ENCODE measurements at places on chromosomes 3 and 15.
A peak's percentile ranks its signal among the peaks of the same experiment; 100 is the strongest.

DNA sequence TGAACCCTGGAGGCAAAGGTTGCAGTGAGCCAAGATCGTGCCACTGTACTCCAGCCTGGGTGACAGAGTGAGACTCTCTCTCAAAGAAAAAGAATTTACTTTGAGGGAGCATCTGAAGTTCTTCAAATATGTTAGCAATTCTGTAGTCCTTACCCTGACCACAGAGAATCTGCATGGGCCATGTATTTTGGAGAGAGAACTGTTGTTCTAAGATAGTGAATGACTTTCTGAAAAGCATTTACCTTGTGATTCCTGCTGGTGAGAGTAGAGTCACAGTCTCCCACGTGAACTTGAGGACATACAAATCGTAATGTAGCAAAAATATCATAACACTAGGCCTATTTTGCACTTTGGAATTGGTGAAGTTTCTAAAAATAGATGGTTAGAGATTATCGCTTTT is 3.9 kb downstream of the BRK1 start:
- no peak for DNase-seq

GRCh38 chr3:45078910-45079522 is 52.9 kb downstream of the CLEC3B start:
- DNase-seq = no peak

- DNase-seq = no peak
These were observed 81.1 kb upstream of the ADPGK start for GRCh38 chr15:72864681-72865080.

DNA sequence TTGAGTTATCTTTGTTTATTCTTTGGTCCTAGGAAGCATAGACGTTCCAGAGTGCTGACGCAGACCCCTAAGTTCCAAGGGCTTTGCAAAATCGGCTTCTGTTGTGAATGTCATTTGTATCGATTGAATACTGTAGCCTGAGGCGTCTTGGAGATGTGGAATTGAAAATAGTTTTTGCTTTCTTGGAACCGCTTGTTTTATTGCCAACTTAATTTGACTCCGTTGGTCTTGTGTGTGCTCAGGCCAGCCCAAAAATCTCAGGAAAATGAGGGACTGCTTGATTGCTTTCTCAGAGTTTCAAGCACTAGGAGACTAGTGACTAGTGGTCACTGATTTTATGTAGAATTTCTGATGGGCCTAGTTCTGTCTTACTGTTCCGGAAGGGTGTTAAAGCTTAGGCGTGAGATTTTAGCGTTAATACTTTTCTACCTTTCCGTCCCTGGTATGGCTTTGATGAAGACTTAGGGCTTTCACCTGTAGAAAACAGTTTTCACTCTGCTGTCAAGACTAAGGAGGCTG is 263 bp upstream of the UTS2B start:
- peak; percentile 69 for DNase-seq

- DNase-seq = peak; percentile 66
These were observed 22.4 kb downstream of the B3GNT5 start for GRCh38 chr3:183275418-183275817.

GRCh38 chr15:101347454-101347853 is 52.4 kb upstream of the SNRPA1 start:
- DNase-seq = no peak

Data from fibroblast of skin of scalp (primary cell).